ENCODE measurements at places on chromosomes 16 and 17.

DNA sequence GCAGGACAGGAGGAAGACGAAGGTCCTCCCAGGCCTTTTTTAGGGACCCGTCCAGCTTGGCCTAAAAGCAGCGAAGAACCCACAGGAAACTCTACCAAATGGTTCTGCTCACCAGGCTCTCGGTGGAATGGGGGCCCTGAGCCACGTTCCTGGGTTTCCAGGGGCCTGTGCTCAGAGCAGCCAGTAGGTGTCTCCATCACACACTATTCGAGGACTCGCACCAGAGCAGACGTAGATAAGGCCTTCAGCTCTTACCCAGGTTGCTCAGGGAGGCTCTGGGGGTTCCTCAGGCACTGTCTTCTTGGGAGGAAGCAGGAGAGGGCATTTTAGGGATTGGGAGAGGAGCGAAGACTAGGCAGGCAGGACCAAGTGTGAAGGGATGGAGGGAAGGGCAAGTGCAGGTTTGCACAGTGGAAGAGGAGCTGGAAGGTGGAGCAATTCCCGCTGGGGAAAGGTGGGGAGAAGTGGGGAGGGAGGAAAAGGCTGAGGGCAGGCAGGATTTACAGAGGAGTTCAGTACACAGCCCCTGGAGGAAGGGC is 157.1 kb downstream of the RGS9 start:
- peak; percentile 85 for DNase-seq

GRCh38 chr17:19457046-19457445 is 46.0 kb downstream of the RNF112 start:
- no peak for DNase-seq

- DNase-seq: peak; percentile 93
Measured at GRCh38 chr17:73340093-73340596, 28.3 kb upstream of the CDC42EP4 start.

DNA sequence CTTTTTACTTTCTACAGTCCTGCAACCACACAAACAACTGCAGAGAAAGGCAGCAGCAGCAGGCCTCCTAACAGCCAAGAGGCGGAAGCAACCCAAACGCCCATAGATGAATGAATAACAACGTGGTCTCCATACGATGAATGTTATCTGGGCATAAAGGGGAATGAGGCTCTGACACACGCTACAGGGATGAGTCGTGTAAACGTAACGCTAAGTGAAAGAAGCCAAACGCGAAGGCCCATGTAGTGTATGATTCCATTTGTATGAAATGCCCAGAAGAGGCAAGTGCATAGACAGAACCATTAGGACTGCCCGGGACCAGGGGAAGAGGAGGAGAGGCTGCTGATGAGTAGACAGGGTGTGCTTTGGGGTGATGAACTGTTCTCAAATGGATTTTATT is 94.8 kb upstream of the DNAH17 start:
- no peak for DNase-seq

DNA sequence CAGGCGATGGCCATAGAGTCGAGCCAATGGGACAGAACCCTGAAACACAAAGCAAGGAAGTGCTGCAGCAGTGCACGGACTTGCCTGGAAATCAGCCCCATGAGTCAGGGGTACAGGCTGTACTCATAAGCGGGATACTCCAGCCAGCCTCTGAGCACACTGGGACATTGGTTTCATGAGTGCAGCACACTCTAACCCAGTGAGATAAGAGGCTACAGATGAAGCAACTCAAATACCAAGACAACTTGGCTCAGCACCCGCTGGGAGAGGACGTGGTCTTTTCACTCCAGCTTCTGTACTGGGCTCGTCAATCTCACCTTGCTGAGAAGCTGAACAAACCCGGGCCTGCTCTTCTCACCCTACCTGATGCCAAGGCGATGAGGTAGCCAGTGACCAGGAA is 98.2 kb downstream of the AXIN2 start:
- no peak for DNase-seq

DNA sequence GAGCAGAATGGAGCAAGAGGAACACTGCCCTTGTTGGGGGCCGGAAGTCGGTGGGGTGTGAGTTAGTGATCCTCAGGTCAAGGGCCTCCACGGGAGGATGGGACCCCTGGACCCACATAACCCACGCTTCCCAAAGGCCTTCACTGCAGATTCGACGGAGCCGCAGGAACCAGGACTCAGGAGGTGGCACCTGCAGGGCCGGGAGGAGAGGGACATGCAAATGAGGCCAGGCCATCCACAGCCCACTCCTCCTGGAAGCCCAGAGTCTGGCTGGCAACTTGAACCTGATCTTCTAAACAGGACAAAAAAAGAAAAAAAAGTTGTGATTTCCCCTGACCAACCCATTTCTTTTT is 299.9 kb downstream of the SOX9 start:
- DNase-seq: no peak

DNA sequence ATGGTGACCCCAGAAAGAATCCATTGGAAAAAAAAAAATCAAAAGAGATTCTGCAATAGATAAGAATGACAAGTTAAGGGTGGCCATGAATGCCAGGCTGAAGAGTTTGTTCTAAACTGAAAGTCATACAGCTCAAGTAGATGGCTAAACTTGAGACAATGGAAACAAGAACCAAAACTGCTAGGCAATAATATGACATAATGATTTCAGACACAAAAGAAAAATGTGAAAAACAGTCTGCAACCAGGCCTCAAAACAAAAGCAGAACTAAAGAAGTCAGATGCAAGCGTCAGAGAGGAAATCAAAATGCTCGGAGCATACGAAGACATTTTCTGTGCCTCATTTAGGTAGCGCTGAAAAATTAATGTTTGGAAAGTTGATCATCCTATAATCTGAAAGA is 54.4 kb upstream of the YPEL2 start:
- DNase-seq: no peak

DNA sequence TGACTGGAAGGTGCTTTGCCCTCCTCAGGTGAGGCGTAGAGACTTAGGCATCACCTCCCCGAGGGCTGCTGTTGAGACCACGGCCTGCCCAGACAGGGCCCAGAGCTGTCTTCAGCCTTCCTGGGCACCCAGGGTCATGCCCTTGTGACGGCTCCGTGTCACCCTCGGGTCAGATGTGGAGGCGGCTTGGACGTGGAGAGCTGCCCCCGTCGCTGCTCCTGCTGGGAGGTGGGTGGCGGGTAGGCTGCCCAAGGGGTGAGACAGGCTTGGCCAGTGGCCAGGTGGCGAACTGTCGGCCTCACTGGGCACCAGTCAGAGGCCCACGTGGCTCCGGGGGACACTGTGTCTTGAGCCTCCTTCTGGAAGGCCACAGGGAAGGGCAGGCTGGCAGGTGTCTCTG is 8.9 kb upstream of the SNAI3 start:
- DNase-seq: no peak

DNA sequence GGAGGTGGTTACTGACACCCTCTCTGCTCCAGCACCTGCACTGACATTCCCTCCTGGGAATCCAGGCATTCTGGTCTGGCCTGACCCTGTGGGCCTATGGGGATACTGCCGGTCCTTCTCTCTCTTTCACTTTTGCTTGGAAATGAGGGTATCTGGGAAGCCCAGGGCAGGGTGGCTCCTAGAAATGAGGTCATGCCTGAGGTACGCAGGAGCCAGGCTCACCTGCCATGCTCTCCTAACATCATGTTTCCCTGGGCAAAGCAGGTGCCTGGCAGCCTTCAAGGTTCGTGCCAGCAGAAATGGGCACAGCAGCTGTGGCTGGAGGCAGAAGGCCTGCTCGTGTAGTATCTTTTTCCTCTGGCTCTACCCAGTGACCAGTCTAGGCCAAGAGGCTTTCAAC is 3.3 kb downstream of the ITGA3 start:
- DNase-seq: no peak

- DNase-seq: no peak
Measured at GRCh38 chr17:855569-855968, 73.4 kb downstream of the MRM3 start.

- no peak for DNase-seq
Measured at GRCh38 chr17:35160354-35161201, 13.0 kb downstream of the UNC45B start.

- DNase-seq: no peak
Measured at GRCh38 chr17:83079766-83080578, 563 bp downstream of the METRNL start.

DNA sequence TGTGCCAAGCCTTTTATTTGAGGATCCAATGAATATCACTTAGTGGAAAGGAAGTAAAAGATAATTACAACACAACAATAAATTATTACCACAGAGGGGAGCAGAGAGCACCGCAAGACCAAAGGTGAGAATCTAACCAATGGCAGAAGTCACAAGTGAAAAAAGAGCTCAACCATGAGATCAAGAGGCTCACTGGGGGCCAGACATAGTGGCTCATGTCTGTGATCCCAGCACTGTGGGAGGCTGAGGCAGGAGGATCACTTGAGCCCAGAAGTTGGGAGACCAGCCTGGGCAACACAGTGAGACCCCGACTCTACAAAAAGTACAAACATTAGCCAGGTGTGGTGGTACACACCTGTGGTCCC is 17.7 kb downstream of the ANKRD11 start:
- no peak for DNase-seq

- no peak for DNase-seq
Measured at GRCh38 chr16:55914383-55914782, 39.2 kb upstream of the CES5A start.

GRCh38 chr17:27502526-27503324 is 46.5 kb downstream of the KSR1 start:
- no peak for DNase-seq

DNA sequence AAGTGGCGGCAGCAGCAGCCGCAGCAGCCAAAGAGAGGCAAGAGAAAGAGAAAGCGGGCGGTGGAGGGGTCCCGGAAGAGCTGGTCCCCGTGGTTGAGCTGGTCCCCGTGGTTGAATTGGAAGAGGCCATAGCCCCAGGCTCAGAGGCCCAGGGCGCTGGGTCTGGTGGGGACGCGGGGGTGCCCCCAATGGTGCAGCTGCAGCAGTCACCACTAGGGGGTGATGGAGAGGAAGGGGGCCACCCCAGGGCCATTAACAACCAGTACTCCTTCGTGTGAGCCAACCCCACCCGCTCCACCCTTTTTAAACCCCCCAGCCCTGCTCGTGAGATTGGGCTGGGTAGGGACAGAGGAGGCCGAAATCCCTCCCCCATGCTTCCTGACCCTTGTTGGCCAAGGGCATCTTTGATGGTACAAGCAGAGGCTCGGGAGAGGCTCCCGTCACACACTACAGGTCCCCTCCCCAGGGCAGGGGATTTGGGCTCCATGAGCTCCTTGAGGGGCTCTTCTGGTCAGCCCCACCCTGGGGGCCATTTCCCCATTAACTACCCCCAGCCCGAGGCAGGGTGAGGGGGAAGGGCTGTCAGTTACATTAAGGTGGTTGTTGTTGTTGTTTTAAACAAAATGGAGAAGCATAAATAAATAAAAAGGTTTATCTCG is 4.6 kb upstream of the ATP2A1 start:
- peak; percentile 47 for DNase-seq

DNA sequence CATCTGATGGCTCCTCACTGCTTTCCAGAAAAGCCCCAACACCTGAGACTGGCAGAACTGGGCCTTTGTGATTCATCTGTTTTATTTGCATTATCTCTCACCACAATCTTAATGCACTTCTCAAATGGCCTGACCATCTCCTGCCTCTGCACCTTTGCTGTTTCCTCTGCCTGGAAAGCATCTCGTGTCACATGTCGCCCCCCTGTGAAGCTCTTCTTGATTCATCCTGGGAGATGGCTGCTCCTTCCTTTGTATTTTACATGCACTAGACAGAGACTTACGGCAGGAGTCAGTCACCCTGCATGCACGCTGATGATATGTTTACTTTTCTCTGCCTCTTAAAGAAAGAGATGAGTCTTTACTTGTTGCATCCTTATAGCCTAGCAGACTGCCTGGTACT is 30.0 kb downstream of the HNF1B start:
- no peak for DNase-seq

GRCh38 chr17:7523033-7523432 is 25.8 kb upstream of the TNFSF12 start:
- no peak for DNase-seq

GRCh38 chr17:29169806-29170591 is 10.2 kb downstream of the MYO18A start:
- DNase-seq: no peak

DNA sequence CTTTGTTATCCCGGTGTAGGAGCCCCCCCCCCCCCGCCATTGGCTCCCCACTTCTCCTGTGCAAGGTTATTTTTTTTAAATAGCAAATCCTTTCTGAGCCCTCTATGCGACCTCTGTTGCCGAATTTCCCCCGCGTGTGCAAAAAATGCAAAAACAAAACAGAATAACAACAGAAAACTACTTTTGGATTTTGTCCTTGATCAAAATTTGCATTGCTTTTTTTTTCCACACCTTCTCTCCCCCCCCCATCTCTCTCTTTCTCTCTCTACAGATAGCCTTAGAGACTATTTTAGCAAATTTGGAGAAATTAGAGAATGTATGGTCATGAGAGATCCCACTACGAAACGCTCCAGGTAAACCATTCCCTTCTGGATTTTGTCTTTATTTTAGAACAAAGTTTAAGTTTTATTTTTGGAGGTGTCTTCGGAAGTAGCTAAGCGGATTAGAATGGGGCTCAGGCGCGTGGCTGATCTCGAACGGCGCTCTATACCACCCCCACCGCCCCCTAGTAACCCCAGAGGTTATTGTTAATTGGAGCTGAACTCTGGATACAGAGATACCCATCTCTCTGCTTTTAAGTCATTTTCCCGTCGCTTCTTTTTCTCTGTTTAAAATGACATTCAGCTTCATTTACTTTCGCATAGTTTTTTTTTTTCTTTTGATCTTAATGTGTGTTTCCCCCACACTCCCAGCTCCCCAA is 1.0 kb downstream of the MSI2 start:
- no peak for DNase-seq

GRCh38 chr16:17224879-17225281 is 245.9 kb downstream of the XYLT1 start:
- no peak for DNase-seq

DNA sequence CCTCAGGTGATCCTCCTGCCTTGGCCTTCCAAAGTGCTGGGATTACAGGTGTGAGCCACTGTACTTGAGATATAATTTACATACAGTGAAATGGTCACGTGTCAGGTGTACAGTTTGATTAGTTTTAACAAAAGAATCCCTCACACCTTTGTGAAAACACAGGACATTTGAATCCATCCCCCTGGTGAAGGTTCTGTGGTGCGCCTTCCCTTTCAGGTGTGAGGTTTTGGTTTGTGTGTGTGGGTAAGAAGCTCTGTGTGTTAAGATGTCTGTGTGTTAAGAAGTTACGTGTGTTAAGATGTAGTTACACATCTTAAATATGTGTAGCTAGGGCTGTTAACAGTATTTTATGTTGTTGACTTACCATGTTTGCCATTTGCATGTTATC is 4.4 kb downstream of the SEC14L1 start:
- no peak for DNase-seq

- no peak for DNase-seq
Measured at GRCh38 chr16:3317315-3317999, 12.2 kb downstream of the ZNF75A start.

GRCh38 chr17:41103896-41104295 is 1.3 kb upstream of the KRTAP4-9 start:
- DNase-seq: no peak

GRCh38 chr16:81571592-81572385 is 127.2 kb downstream of the CMIP start:
- no peak for DNase-seq
